IPS-NIHi11 (cell line): ENCODE measurements at places on chromosomes 3 and 15.

DNA sequence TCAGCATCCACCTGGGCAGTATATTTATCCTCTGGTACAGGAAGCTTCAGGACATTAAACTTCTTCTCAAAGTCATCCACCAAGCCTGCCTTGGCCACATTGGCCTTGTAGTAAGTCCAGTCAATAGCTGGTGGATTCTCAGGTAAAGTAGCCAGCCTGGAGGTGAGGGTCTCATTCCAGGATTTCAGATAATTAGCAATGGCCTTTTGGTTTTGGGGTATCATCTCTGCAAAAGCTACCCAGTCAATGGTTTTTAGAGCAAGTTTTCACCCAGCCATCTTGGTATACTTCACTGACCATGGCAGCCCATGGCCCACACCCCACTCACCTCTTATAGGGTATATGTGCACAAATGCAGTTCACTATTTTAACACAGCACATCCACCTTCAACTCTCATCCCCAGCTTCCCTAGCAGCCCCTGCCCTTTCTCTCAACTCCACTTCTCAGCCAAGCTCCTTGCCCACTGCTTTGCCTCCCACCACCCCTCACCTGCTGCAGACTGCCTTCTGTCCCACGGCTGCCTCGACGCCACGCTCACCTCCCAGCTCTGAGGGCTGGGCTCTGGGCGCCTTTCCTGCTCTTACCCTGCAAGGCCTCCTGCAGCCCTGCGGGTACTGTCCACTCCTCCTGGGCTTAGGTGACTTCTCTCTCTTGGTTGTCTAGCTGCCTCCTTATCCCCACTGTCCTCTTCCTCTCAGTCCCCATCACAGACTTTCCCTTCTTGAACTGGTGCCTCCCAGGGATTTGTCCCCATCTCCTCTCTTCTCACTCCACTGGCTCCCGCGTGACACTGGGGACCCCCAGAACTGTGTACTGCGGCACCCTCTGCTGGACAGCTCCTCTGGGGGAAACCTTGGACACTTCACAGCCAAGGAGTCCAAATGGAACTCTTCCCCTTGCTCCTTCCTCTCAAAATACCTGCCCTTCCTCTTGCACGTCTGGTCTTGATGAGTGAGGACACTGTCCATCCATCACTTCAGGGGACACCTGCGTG, 1.7 kb upstream of the TGM5 start:
- peak; percentile 64 for DNase-seq

- DNase-seq = no peak
Measured at GRCh38 chr3:32062950-32063582, 43.4 kb upstream of the GPD1L start.

DNA sequence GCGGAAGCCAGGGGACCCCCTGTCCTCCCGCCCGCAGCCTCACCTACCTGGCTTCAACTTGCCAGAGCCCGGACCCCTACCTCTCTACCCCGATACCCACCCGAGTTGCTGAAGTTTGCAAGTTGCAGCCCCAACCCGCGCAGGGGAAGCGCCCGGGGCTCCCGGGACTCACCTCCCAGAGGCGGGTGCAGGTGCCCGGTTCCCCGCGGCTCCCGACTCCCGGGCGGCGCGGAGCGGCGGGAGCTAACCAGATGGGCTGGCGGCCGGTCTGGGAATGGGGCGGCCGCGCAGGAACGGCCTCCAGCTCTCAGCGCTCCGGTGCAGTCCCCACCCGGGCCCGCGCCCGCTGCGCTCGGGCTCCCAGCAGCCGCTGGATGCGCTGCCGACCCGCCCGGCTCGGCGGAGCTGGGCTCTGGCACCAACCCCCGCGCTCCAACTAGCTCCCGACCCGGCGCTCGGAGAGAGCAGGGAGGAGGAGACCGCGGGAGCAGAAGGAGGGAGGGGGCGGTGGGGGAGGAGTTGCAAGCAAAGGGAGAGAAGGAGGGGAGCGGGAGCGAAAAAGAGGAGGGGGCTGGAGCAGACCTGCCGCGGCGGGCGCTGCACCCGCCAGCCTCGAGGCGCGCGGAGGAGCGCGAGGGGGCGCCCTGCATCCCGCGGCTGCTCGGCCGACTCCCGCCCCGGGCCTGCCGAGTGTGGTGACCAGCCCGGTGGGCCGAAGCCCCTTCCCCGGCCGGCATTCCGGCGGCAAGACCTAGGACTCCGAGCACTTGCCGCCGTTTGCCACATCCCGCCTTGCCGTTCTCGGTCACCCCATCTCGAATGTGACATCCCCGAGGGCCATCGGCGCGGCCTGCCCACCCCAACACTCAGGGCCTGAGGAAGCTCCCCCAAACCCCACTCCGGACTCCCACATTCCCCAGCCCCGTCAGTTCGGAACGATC, at the start of gene SEMA5B:
SEMA5B (minus strand) TSS at position 472 of the 941 bp plus-strand sequence. CDS start 66,500 bp downstream, outside the sequence.
- peak; percentile 85 for DNase-seq

- no peak for DNase-seq
Measured at GRCh38 chr15:63089260-63090043, 32.2 kb upstream of the LACTB start.

GRCh38 chr15:74545776-74546656, 5.0 kb downstream of the ARID3B start:
- DNase-seq = peak; percentile 72
